ENCODE measurements at places on chromosomes 5 and 9. TPM values are rescaled to one million over a fixed set of nuclear protein-coding genes. Genes with fewer than 3 reads are reported as not detected.

GRCh38 chr5:80372780-80373179 is 35.1 kb upstream of the ZFYVE16 start:
- no peak for DNase-seq

GRCh38 chr5:14656898-14657297 is 7.6 kb upstream of the OTULIN start:
- no peak for DNase-seq

ACSL6 gene
- total RNA-seq: not detected

MCC gene
- 4.3 TPM for total RNA-seq

- DNase-seq: no peak
Observed at GRCh38 chr9:99509900-99510535, 287.9 kb downstream of the SEC61B start.

DNA sequence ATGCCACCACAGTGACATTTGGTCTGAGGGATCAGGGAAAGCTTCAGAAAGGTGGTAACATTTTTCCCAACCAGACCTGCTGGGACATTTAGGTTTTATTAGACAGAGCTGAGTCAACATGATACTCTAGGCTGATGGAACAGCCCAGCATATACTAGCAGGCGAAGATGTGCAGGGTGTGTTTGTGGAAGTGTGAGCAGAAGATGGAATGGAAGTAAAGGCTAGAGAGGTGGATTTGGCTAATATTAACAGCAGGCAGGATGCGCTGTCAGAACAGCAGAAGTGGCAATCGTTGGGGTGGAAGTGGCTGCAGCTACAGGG is 340.6 kb downstream of the ASTN2 start:
- no peak for DNase-seq

GRCh38 chr5:89542736-89543135 is 659.8 kb upstream of the MEF2C start:
- no peak for DNase-seq

DNA sequence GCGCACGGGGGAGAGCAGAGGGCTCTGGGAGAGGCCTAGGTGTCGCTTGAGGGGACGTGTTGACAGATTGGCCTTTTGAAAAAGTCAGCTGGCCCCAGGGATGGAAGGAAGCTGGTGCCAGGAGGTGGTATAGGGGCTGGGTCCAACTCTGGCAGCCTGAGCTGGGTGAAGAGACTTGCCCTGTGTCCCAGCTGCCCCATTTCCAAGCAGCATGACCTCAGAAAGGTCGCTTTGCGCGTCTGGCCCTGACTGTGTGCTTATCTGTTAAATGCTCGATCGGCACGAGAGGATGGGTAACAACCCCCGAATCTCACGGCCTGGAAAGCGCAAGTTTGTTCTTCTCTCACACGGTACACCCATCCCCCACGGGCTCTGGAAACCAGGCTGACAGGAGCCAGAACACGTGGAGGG is 31.2 kb upstream of the LAMC3 start:
- DNase-seq: no peak

GRCh38 chr5:131496400-131496713 is 138.7 kb downstream of the RAPGEF6 start:
- peak; percentile 7 for DNase-seq

DNA sequence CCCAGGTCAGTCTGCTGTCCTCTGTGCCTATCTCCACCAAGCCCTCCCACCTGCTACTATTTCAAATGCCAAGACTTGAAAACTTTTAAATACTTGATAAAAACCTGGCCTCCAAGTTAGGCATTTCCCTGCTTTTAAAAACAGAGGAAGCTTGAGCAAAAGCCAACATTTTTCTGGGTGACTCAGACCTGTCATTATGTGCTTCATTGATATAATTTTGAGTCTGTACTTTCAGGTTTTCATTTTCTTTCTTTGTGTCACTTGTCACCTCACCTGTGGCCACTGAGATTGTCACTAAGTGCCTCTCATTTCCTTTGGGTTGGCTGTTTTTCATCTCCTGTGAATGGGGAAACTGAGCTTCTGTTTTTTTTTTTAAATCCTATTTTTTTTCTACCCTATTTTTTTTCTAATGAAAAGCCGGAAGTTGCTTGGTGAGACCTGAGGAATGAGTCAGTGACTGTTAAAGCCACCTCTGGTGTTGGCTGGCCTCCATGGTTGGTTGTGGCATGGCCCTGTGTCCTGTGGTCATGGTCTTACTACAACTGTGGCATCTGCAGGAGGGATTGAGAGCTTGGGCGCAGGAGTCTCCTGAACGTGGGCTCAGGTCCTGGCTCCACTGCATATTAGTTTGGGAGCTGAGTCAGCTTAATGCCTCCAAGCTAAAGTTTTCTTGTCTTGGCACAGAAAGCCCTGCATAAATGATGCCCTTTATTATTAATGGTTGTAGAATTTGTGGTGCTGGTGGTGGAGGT is 56.7 kb downstream of the ARHGAP26 start:
- no peak for DNase-seq

DNA sequence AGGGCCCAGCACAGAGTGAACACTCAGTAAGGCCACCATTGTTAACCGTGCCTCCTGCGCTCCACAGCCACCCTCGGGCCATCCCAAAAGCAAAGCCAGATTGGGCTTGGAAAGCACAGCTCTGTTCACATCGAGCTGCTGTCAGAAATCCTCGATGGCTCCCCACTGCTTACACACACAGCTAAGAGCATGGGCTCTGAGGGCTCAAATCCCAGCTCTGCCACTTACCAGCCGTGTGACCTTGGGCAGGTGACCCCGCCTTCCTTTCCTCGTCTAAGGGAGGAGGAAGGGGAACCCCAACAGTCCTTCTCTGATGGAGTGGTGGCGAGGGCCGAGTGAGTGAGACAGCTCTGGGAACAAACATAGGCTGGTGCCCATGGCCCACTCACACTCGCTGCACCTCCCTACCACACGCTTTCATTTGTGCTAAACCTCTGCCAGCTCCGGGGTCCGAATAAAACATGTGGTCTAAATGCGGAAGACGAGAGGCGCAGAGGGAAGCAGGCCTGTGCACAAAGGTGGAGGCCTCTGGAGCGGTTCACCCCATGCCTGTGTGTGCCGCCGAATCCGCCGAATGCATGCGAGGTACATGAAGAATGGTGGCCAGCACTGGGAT is 139.3 kb downstream of the PAX5 start:
- DNase-seq: no peak

CACNA1B gene
- total RNA-seq: 0.07 TPM

CAMK2A gene
- total RNA-seq: not detected

DNA sequence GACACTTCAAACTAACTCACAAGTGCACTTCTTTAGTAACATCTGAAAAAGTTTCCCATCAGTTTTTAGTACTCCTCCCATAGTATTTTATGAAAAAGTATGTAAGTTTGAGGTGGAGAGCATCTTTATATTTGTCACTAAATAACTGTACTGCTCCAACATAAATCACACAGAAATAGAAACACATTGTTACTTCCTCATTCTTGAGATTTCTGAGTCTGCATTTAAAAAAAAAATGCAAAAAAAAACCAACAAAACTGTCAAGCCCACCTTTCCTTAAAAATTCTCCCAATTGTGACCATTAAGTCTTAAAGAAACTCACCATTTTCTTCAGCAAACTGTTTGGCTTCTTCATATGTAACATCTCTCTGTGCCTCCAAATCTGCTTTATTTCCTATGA is 18.7 kb downstream of the RAB14 start:
- no peak for DNase-seq

- peak; percentile 16 for DNase-seq
Observed at GRCh38 chr5:59367791-59368394, 525.6 kb downstream of the PDE4D start.

GRCh38 chr5:84092738-84093137 is 291.9 kb downstream of the EDIL3 start:
- no peak for DNase-seq

RASEF gene
- 11.6 TPM for total RNA-seq

DNA sequence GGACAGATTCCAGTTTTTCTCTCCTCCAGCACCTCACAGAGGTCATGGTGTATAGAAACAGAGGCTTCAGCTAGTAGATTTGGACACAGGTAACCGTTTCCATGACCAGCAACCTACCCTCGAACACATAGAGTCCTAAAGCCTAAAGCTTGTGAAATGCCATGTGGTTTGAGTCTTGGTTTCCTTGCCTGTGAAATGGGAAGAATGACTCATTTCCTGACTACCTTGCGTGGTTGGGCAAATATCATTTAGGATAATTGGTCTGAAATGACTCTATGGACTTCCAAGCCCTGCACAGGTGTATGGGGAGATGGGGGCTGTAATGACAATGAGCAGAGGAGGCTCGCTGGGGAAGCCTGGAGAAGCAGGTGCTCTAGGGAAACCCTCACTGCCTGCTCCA is 134.6 kb downstream of the TTLL11 start:
- no peak for DNase-seq

- no peak for DNase-seq
Observed at GRCh38 chr5:99775189-99775588, 760.0 kb upstream of the FAM174A start.

UGT3A2 gene
- total RNA-seq: not detected

SPATA31A3 gene
- total RNA-seq: not detected

CHD1 gene
- 32.3 TPM for total RNA-seq

GPR151 gene
- not detected for total RNA-seq

GRCh38 chr9:794386-794785 is 47.1 kb upstream of the DMRT1 start:
- DNase-seq: no peak

FAM200C gene
- total RNA-seq: 2.5 TPM

FYB1 gene
- total RNA-seq: not detected

GRCh38 chr9:95036676-95037075 is 280.8 kb downstream of the FANCC start:
- no peak for DNase-seq

DNA sequence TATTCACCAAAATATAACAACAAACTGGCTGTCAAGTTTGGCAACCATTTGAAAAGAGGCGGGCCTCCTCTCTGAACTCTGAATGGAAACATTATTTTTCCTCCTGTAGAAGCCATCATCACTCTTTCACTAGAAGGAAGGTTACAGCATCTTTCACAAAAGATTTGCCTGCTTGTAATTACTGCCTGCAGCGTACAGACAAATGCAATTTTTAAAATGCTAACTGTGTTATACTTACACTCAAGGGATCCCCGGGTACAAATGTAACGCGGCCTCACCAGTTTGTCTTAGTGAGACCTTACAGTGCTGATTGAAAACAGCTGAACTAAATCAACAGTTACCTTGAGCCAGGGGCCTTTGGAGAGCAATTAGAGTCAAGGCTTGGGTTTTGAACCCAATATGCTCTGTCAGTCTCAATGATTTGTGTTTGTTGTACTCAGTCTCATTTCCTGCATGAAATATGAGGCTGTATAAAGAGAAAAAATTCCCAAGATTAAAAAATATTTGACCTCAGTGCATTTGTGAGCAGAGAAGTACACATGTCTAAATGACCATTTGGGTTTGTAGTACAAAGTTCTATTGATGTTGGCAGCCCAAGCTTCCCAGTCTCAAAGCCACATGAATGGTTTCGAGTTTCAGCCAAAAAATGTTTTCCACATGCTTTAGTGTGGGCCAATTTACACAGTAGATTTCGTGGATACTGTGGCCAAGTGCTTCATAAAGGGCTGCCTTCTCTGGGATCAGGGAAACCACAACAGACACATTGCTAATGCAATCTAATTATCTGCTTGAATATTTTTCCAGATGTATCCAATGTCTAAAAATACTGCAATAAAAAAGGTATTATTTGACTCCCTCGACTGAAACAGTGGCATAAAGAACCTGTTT is 500.0 kb downstream of the SPATA31D1 start:
- DNase-seq: no peak

DNA sequence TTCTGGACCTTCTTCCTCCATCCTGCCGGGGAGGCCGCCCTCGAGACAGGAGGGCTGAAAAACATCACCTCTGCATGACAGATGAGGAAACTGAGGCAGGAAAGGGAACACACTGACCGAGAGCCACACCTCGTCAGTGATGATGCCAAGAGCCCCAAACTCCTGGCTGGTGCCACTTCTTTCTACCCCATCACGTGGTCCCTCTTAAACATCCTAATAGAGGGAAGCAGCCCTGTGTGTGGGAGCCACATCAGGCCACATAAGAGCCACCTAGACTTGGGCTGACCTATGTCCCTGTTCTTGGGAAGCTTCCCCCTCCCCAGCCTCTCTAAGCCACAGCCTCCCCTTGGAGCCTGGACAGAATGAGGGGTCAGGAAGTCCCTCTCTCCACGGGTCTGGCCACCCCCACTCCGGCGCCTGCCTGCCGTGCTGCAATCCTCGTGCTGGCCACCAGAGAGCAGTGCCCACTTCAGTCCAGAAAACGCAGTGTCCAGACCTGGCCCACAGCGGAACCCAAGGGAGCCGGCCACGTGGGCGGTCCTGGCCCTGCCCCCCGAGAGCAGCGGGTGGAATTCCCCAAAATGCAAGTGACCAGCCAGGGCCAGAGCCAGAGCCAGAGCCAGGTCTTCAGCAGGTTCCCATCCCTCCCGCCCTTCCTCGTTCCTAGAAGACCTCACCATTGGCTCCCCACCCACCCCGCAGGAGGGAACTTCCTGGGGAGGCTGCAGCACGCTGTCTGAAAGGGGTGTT is 54.7 kb upstream of the SARDH start:
- no peak for DNase-seq

- DNase-seq: no peak
Observed at GRCh38 chr5:176700239-176700847, 53.1 kb downstream of the TSPAN17 start.

KLF4 gene
- 7.4 TPM for total RNA-seq

DNA sequence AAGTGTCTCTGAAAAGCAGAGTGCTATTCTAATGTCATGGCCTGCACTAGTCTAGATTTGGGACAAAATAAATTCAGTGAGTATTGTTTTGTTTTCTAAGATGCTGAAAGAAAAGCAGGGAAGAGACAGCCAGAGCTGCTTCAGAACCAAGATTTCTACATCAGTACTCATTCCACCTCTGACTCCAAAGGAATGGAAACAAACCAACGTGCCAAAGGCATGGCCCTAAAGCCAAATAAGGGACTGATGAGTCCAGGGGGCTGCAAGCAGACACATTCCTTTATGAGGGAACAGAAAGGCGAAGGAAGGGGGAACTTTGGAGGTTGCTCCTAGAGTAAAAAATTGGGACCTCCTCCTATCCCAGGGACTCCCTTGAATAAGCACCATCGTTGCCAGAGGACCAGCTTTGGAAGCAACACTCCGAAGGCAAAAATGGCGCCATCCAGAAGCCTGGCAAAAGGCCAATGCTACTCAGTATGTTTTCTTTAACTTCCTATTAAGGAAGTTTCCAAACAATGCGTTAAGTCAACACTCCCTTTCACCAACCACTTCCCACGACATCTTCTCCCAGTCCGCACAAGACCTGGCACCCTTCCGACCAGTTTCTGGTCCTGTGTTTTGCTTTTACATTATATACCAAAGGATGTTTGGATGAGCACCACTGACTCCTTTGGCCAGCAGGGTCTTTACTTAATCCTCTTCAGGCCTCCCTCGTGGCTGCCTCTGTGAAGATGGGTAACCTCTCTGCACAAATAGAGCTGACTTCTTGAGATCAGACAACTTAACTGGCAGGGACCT is 31.6 kb downstream of the ADAM19 start:
- DNase-seq: no peak

- DNase-seq: no peak
Observed at GRCh38 chr5:107860044-107860443, 189.3 kb upstream of the EFNA5 start.

Data from epithelial cell of proximal tubule (primary cell).